ENCODE measurements at places on chromosomes 11 and 22. TPM values are rescaled to one million over a fixed set of nuclear protein-coding genes. Genes with fewer than 3 reads are reported as not detected.
A peak's percentile ranks its signal among the peaks of the same experiment; 100 is the strongest.

Gene ROBO3
- 1.4 TPM for total RNA-seq

DNA sequence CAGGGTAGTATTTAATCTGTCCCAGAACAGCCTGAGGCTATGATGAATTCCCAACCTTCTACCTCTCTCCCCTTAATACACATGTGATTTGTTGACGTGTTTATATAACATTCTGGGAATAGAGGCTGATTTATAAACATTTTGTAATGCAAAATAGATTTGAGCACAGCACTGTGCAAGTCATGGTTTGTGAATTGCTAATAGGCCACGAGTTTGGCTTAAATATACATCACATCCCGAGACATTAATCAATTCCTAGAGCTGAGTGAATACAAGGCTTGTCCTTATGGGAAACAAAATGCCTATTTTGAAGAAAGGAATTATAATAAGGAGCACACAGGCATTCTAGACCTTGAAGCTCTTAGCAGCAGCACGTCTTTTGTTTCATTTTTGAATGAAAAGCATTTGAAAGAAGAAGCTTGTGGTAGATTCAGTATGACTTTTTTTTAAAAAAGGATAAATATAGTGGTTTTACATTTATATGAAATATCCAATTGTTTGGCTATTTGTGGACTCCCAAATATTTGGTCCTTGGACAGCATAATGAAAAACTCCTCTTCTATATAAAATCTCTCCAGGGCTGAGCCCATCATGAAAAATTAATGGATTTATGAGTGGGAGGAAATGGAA, 116.4 kb downstream of the SLC17A6 start:
- no peaks in the 10 kb centered on the region for H3K36me3 ChIP-seq
- H3K27me3 ChIP-seq: no peaks in the 10 kb centered on the region
- H3K4me1 ChIP-seq: no peaks in the 10 kb centered on the region
- H3K27ac ChIP-seq: no peak overlapping the region

Gene CYTH4
- total RNA-seq: 12.8 TPM

DNA sequence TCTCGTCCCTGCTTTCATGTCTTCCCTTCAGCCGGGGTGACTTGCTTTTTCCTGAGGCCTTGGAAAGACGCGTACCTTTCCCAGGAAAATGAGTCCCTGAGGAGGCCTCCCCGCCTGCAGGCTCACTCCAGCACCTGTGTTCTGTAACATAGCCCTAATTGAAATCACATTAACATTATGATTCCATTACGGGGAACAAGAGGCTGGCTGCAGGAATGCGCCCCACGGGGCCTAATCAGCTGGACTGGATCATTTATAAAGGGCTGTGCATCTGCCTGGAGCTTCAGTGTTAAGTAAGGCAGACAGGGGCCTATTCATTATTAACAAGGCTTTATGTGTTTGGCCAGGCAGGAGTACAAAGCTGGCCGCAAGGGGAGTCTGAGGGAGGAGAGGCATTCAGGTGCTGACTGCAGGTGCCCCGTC, 41.9 kb upstream of the TSPAN18 start:
- H3K27ac ChIP-seq: no peak overlapping the region
- no peaks in the 10 kb centered on the region for H3K4me1 ChIP-seq
- H3K4me3 ChIP-seq: no peak overlapping the region
- DNase-seq: no peak

Gene OR8D4
- not detected for total RNA-seq

- no peaks in the 10 kb centered on the region for H3K4me1 ChIP-seq
- H3K27me3 ChIP-seq: no peaks in the 10 kb centered on the region
- no peak for DNase-seq
- no peak overlapping the region for H3K4me3 ChIP-seq
- H3K36me3 ChIP-seq: no peaks in the 10 kb centered on the region
These were observed 444.9 kb upstream of the DDI1 start for GRCh38 chr11:103591554-103591953.

DNA sequence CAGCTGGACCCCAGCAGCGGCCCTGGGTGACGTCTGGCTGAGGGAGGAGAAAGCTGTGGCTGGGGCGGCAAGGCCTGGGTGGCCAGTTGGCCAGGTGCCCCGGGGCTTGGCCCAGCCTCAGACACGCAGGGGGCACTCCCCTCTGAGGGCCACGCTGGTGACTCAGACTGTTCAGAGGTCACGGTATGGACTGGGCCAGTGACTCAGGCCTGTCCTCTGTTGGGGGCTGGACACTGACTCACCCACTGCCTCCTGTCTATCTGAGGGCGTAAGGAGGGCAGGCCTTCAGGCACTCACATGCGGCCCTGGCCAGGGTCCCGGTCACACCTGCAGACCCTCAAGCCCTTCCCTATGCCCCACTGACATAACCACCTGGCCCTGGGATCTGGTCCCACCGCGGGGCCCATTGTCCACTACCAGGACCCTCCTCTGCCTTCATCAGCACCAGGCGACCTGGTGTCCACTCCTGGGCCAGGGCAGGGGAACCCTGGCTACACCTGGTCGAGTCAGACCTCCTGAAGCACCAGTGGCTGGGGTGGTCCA, 3.7 kb upstream of the MUC5AC start:
- H3K27me3 ChIP-seq: no peaks in the 10 kb centered on the region
- H3K36me3 ChIP-seq: no peaks in the 10 kb centered on the region
- no peaks in the 10 kb centered on the region for H3K4me1 ChIP-seq
- H3K27ac ChIP-seq: no peak overlapping the region
- DNase-seq: peak; percentile 90

Gene TMEM121B
- 0.19 TPM for total RNA-seq

DNA sequence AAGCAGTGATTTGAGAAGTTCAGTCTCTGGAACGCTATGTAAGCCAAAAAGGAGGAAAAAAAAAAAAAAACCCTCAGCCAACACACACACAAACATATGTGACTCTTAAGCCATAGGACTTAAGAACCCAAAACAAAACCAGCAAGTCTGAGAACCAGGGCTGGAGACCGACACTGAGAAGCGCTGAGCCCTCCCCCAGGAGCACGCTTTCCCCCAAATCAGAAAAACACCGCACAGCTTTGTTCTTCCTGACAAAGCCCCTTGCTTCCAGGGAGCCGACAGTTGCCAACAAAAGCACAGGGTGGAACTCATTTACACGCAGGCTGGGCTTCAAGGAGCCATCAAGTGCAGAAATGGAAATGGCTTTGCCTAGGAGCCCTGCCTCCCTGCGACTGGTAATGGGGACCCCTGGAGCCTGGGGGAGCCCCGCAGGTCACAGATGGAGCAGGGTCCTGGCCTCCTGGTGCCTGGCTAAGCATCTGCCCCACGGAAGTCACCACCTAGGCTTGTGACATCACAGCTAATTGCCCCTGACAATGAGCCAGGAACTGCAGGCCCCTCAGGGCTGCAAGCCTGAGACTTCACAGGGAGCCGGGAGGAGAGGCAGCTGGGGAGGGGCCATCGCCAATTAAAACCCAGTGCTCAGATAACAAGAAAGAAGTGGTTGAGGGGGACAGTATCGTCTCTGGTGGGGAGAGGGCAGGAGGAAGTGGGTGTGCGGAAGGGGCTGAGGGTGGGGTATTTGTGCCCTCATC, 66.9 kb downstream of the NFAM1 start:
- no peaks in the 10 kb centered on the region for H3K36me3 ChIP-seq
- peaks cover 2% of the 10 kb centered on the region for H3K4me1 ChIP-seq
- H3K27me3 ChIP-seq: no peaks in the 10 kb centered on the region
- DNase-seq: no peak
- no peak overlapping the region for H3K27ac ChIP-seq

Gene LUZP2
- not detected for total RNA-seq

Gene TSGA10IP
- not detected for total RNA-seq

Gene OR2AT4
- total RNA-seq: not detected

DNA sequence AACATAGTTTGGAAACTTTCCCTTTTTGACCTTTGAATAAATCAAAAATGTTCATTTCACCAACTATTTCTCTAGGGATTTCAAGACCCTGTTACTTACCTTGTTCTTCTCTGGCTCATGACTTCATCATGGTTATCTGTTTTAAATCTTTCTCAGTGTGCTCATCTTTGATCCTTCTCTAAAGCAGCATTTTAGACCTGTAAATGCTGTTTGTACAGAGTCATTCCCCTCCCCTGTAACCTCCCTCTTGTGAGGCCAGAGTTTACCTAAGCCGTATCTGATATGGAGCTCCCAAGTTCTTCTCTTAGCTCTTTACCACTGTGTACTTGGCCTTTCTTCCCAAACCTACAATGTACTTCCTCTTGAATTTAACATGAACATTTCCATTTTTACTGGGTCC, 56.0 kb downstream of the ACER3 start:
- H3K27me3 ChIP-seq: no peaks in the 10 kb centered on the region
- H3K4me1 ChIP-seq: no peaks in the 10 kb centered on the region
- no peaks in the 10 kb centered on the region for H3K36me3 ChIP-seq
- H3K4me3 ChIP-seq: no peak overlapping the region
- H3K27ac ChIP-seq: no peak overlapping the region

GRCh38 chr22:24543679-24544243, 11.2 kb downstream of the GUCD1 start:
- peak; percentile 80 for DNase-seq
- no peaks in the 10 kb centered on the region for H3K27me3 ChIP-seq
- H3K36me3 ChIP-seq: peaks cover 72% of the 10 kb centered on the region
- peaks cover 61% of the 10 kb centered on the region for H3K4me1 ChIP-seq
- no peak overlapping the region for H3K4me3 ChIP-seq

DNA sequence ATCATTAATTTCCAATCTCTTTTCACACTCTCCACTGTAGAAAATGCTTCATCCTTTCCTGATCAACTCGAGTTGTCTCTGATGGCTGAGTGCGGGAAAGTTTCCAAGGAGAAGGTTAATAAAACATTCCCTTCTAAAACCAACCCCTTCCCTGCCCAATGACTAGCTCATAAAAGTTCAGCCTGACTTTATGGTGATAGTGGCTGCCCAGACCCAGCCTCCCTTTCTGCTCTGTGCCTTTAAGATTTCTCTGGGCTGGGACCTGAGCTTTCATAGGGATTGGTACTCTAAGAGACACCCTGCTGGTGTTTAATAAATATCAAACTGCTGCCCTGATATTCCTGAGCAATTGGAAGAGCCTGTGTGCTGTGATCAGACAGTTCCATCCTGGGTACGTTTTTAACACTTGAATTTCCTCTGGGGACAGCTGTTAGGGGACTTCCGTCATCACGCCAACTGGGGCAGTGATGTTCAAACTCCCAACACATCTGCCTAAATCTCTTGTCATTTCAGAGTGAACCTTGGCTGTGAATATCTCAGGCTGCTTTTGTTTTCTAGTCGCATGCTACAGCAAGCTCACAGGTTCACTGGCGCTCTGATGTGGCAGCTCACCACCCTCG, 195.0 kb upstream of the KIRREL3 start:
- no peaks in the 10 kb centered on the region for H3K4me1 ChIP-seq
- no peak overlapping the region for H3K27ac ChIP-seq
- DNase-seq: no peak
- H3K4me3 ChIP-seq: no peak overlapping the region
- H3K36me3 ChIP-seq: no peaks in the 10 kb centered on the region

DNA sequence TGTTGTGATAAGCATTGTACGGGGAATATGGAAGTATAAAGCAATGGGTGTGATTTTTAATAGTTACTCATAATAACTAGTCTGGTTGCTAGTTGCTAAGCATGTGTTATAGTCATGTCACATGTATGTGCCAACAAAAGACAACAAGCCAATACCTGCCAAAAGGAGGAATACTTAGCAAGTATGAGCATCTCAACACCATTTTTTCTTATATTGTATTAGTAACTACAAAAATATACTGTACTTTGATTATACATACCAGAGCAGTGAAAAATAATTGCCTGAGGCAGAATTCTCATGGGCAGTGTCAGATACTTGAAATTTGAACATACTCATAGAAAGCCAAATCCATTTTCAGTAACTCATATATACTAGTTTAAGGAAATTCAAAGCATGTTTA, 62.4 kb upstream of the ALKBH3 start:
- no peak overlapping the region for H3K27ac ChIP-seq
- no peaks in the 10 kb centered on the region for H3K27me3 ChIP-seq
- no peaks in the 10 kb centered on the region for H3K4me1 ChIP-seq
- DNase-seq: no peak
- H3K36me3 ChIP-seq: no peaks in the 10 kb centered on the region

DNA sequence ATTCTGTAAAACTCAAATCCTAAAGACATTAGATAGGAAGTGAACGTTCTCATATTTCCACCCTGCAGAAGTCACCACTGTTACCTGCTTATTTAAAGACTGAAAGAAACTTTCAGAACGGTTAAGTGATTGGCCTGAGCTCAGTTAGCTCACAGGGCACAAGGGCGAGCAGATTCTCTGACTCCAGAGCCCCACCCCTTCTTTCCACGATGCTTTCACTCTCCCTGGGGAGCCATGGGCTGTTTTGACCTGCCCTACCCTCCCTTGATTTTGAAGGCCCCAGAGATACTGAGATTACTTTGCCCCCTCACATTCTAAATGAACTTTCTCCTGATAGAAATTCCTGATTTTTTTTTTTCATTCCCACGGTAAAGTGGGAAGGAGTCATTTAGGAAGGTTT, 33.9 kb downstream of the ARHGAP1 start:
- H3K4me1 ChIP-seq: no peaks in the 10 kb centered on the region
- H3K4me3 ChIP-seq: no peak overlapping the region
- H3K27me3 ChIP-seq: no peaks in the 10 kb centered on the region
- DNase-seq: no peak
- no peak overlapping the region for H3K27ac ChIP-seq

GRCh38 chr11:65468874-65469333, 29.9 kb upstream of the MALAT1 start:
- DNase-seq: peak; percentile 72
- H3K4me3 ChIP-seq: no peak overlapping the region
- H3K27ac ChIP-seq: no peak overlapping the region
- H3K27me3 ChIP-seq: no peaks in the 10 kb centered on the region
- H3K4me1 ChIP-seq: no peaks in the 10 kb centered on the region
- no peaks in the 10 kb centered on the region for H3K36me3 ChIP-seq

Gene ADM2
- total RNA-seq: 2.2 TPM

Gene LAMTOR1
- total RNA-seq: 40.5 TPM

Gene UBQLNL
- total RNA-seq: 0.21 TPM

- no peaks in the 10 kb centered on the region for H3K36me3 ChIP-seq
- no peak overlapping the region for H3K27ac ChIP-seq
- DNase-seq: no peak
These were observed 18.4 kb downstream of the FADS2 start for GRCh38 chr11:61846362-61847020.

Gene KLHL35
- not detected for total RNA-seq

Gene CCDC116
- total RNA-seq: not detected

- no peak overlapping the region for H3K4me3 ChIP-seq
- H3K27ac ChIP-seq: no peak overlapping the region
- no peaks in the 10 kb centered on the region for H3K4me1 ChIP-seq
These were observed 499.9 kb downstream of the NTM start for GRCh38 chr11:131870305-131870704.

DNA sequence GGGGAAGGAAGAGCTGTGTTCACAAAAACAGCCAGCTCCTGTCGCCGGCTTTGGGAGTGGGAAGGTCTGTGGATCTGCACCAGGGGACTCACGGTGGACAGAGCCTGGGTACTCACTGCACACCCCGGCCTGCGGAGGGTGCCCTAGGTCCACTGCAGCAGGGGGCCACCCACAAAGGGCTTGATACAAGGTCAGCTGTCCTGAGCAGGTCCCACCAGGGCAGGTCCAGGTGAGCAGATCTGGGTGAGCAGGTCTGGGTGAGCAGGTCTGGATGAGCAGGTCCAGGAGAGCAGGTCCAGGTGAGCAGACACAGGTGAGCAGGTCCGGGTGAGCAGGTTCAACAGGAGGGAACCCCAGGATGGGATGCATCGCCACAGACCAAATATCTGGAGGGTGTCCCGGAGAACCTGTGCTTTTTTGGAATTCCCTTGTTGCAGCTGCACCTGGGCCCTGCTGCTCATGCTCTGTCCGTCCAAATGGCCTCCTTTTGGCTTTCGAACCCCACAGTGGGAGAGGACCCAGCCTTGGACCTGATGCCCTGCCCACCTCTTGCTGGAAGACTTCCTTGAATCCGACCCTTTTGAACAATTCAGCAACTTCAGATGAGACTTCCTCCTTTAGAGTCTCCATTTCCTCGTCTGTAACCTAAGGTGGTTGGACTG, 485.3 kb downstream of the TBC1D22A start:
- H3K27ac ChIP-seq: no peak overlapping the region
- no peak for DNase-seq
- no peak overlapping the region for H3K4me3 ChIP-seq
- H3K36me3 ChIP-seq: no peaks in the 10 kb centered on the region
- no peaks in the 10 kb centered on the region for H3K27me3 ChIP-seq

Measured in right lobe of liver (tissue), 6 donors.